Esophagus muscularis mucosa (tissue), 4 donors: ENCODE measurements at places on chromosomes 2 and 18.
A peak's percentile ranks its signal among the peaks of the same experiment; 100 is the strongest.

GRCh38 chr2:137220438-137220993 lies 455.2 kb downstream of the THSD7B start:
- DNase-seq, result no peak
- H3K4me3 ChIP-seq, result no peak overlapping the region
- no peaks in the 10 kb centered on the region for H3K27me3 ChIP-seq
- H3K27ac ChIP-seq, result no peak overlapping the region
- H3K4me1 ChIP-seq, result no peaks in the 10 kb centered on the region

DNA sequence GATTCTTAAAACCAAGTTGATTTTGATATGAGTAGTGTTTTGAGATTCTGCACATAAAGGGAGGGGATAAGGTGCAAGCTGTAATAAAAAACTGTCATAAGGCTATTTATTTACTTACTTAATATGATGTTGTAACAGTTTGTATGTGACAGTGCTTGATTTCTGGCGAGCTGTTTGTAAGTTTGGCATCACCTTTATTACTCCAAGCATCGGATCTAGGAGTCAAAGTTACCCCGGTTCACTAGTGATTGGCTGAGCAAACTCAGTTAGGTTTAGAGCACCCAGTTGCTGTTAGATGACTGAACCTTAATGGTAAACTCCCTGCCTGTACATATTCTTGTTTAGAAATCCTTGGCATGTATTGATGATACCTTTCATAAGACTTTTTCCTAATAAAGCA lies 16.1 kb downstream of the ZCCHC2 start:
- no peaks in the 10 kb centered on the region for H3K27me3 ChIP-seq
- no peaks in the 10 kb centered on the region for H3K4me1 ChIP-seq
- no peak for DNase-seq

- peak within 1 kb of the TSS; percentile 72 for H3K27ac ChIP-seq
- no peak for DNase-seq
- peaks cover 6% of the 10 kb centered on the region for H3K27me3 ChIP-seq
- peaks cover 20% of the 10 kb centered on the region for H3K4me1 ChIP-seq
Measured at GRCh38 chr18:80247393-80247841, at the start of gene PARD6G. PARD6G (minus strand) TSS chr18:80247514; CDS start chr18:80247348, 166 bp downstream.

DNA sequence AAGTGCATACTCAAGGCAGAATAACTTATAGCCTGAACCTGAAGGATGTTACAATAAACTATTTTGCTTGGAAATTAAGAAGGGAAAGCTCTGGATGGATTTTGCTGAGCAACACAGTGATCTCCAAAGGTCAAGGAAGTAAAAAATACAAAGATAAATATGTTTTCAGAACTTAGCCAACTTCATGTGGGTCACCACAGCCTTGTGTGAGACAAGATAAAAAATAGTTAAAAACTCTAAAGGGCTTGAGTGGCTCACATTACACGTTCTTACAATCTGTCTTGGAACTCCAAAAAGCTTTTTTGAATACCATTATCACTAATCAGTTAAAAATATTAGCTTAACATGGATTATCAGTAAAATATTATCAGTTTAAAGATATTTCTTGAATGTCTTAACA lies 28.9 kb upstream of the MTX2 start:
- no peaks in the 10 kb centered on the region for H3K4me1 ChIP-seq
- no peak overlapping the region for H3K27ac ChIP-seq
- peaks cover 5% of the 10 kb centered on the region for H3K27me3 ChIP-seq
- no peaks in the 10 kb centered on the region for H3K36me3 ChIP-seq
- no peak for DNase-seq

DNA sequence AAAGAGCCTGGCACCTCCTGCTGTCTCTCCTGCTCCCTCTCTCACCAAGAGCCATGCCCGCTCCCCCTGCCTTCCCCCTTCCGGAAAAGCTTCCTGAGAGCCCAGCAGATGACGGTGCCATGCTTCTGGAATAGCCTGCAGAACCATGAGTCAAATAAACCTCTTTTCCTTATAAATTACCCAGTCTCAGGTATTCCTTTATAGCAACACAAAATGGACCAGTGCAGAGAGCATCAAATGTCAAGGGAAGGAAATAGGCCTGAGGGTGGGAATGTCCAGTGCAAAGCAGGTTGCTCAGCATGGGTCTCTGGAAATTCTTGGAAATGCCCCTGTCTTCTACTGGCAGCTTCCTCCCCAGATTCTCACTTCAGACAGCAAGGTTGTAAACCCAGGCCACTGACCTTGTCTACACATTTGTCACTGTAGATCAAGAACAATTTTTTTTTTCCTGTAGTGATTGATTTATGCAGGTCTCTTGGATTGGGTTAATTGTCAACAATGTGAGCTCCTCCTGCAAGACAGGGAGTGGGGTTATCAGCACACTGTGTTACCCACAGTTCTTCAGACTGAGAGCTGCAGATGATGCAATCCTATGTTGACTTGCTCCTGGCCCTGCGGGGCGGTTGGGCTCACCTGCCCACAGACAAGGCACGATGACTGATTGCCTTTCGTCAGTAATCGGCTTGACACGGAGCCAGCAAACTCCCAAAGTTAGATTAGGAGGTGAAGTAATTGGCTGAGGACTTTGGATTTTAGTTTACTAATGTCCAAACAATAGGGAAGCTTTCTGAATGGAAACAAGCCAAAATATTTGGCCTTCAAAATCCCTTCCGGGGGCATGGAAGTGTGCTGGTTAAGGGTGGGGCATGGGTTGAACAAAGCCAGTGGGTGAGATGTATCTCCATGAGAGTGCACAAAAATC lies 5.4 kb upstream of the BOD1L2 start:
- no peak for DNase-seq
- H3K27me3 ChIP-seq, result no peaks in the 10 kb centered on the region
- no peaks in the 10 kb centered on the region for H3K4me1 ChIP-seq
- no peak overlapping the region for H3K27ac ChIP-seq
- no peaks in the 10 kb centered on the region for H3K36me3 ChIP-seq

- no peak overlapping the region for H3K4me3 ChIP-seq
- no peak for DNase-seq
- H3K27ac ChIP-seq, result no peak overlapping the region
- H3K27me3 ChIP-seq, result no peaks in the 10 kb centered on the region
- peaks cover 51% of the 10 kb centered on the region for H3K36me3 ChIP-seq
Measured at GRCh38 chr2:190904640-190905261, 24.1 kb downstream of the GLS start.

- DNase-seq, result no peak
- H3K4me3 ChIP-seq, result no peak overlapping the region
- peaks cover 44% of the 10 kb centered on the region for H3K4me1 ChIP-seq
- no peak overlapping the region for H3K27ac ChIP-seq
- no peaks in the 10 kb centered on the region for H3K36me3 ChIP-seq
Measured at GRCh38 chr2:181685150-181685688, 4.9 kb upstream of the NEUROD1 start.

DNA sequence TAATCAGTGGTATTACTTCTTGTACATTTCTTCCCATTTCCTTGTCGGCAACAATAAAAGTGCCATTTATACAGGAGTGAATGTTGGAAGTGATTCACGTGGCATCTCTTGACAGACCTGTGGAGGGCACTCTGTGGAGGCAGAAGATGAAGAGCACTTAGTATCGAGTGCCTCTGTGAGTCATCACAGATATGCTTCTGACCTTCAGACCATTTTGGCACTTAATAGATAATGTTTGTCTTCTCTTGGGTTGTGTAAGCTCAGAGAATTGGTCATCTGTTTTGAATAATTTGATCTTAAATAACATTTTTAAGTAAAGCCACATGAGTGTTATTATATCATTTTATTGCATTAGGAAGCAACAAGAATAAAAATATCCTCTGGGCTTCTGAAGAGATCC lies 305.5 kb downstream of the PTPRM start:
- no peak overlapping the region for H3K27ac ChIP-seq
- no peaks in the 10 kb centered on the region for H3K27me3 ChIP-seq
- H3K36me3 ChIP-seq, result no peaks in the 10 kb centered on the region
- peaks cover 26% of the 10 kb centered on the region for H3K4me1 ChIP-seq
- no peak overlapping the region for H3K4me3 ChIP-seq

DNA sequence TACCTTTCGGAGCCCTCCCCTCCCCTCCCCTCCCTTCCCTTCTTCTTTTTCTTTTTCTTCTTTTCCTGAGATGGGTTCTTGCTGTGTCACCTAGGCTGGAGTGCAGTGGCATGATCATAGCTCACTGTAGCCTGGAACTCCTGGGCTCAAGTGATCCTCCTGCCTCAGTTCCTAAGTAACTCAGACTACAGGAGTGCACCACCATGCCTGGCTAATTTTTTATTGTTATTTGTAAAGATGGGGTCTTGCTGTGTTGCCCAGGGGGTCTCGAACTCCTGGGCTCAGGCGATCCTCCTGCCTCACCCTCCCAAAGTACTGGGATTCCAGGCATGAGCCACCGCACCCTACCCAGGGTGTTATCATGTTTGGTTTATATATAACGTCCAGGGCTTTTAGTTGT lies 66.7 kb downstream of the ASB1 start:
- no peak overlapping the region for H3K27ac ChIP-seq
- no peaks in the 10 kb centered on the region for H3K36me3 ChIP-seq
- peak; percentile 55 for DNase-seq
- no peaks in the 10 kb centered on the region for H3K27me3 ChIP-seq
- no peaks in the 10 kb centered on the region for H3K4me1 ChIP-seq

- no peaks in the 10 kb centered on the region for H3K27me3 ChIP-seq
- DNase-seq, result no peak
- H3K36me3 ChIP-seq, result no peaks in the 10 kb centered on the region
- no peaks in the 10 kb centered on the region for H3K4me1 ChIP-seq
Measured at GRCh38 chr18:35095983-35096676, 54.9 kb downstream of the MAPRE2 start.

GRCh38 chr2:200212862-200213425 lies 93.5 kb upstream of the SPATS2L start:
- no peaks in the 10 kb centered on the region for H3K27me3 ChIP-seq
- H3K4me3 ChIP-seq, result no peak overlapping the region
- no peaks in the 10 kb centered on the region for H3K36me3 ChIP-seq
- no peaks in the 10 kb centered on the region for H3K4me1 ChIP-seq

GRCh38 chr2:112646791-112647689 lies 1.3 kb downstream of the SLC20A1 start:
- no peak for DNase-seq
- H3K4me3 ChIP-seq, result peak overlapping the region; percentile 90
- peaks cover 16% of the 10 kb centered on the region for H3K36me3 ChIP-seq
- peak overlapping the region; percentile 100 for H3K27ac ChIP-seq
- peaks cover 43% of the 10 kb centered on the region for H3K4me1 ChIP-seq

GRCh38 chr18:33653231-33653630 lies 75.2 kb downstream of the ASXL3 start:
- H3K27ac ChIP-seq, result no peak overlapping the region
- no peak for DNase-seq
- H3K4me3 ChIP-seq, result no peak overlapping the region
- peaks cover 10% of the 10 kb centered on the region for H3K4me1 ChIP-seq
- H3K36me3 ChIP-seq, result no peaks in the 10 kb centered on the region

- no peaks in the 10 kb centered on the region for H3K36me3 ChIP-seq
- no peak overlapping the region for H3K27ac ChIP-seq
- DNase-seq, result no peak
- no peak overlapping the region for H3K4me3 ChIP-seq
Measured at GRCh38 chr2:120675460-120676130, 60.1 kb upstream of the GLI2 start.

DNA sequence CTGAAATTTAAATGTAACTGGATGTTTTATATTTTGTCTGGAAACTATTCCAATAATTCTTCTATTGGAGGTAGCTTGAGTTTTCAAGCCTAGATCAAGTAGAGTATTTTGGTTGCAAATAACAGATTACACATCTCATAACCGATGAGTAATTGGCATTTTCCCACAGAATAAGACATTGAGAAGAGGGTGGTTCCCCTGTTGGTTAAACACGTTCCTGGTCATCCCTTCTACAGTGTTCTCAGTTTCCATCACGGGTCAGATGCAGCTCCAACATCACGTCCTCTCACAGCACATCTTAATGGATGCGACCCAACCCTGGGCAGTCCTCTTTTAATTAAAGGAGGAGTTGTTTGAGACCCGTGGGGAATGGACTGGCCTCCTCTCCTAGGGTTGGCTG lies 149.0 kb upstream of the ZNF516 start:
- H3K36me3 ChIP-seq, result no peaks in the 10 kb centered on the region
- DNase-seq, result no peak
- no peak overlapping the region for H3K4me3 ChIP-seq
- no peaks in the 10 kb centered on the region for H3K27me3 ChIP-seq

GRCh38 chr2:133952420-133952819 lies 301.5 kb upstream of the MGAT5 start:
- no peak overlapping the region for H3K27ac ChIP-seq
- H3K36me3 ChIP-seq, result no peaks in the 10 kb centered on the region
- H3K4me1 ChIP-seq, result peaks cover 16% of the 10 kb centered on the region
- no peak overlapping the region for H3K4me3 ChIP-seq
- no peaks in the 10 kb centered on the region for H3K27me3 ChIP-seq

- peaks cover 34% of the 10 kb centered on the region for H3K27me3 ChIP-seq
- no peak within 1 kb of the TSS for H3K4me3 ChIP-seq
- peaks cover 8% of the 10 kb centered on the region for H3K4me1 ChIP-seq
- DNase-seq, result no peak
- no peak within 1 kb of the TSS for H3K27ac ChIP-seq
Measured at GRCh38 chr18:57352271-57352701, at the start of gene ST8SIA3. ST8SIA3 (plus strand) TSS chr18:57352557; CDS start chr18:57352847, 290 bp downstream.

- peaks cover 25% of the 10 kb centered on the region for H3K4me1 ChIP-seq
- H3K36me3 ChIP-seq, result no peaks in the 10 kb centered on the region
- no peaks in the 10 kb centered on the region for H3K27me3 ChIP-seq
Measured at GRCh38 chr2:120108049-120108448, 95.2 kb downstream of the EPB41L5 start.

GRCh38 chr2:163259489-163259888 lies 420.9 kb upstream of the KCNH7 start:
- no peaks in the 10 kb centered on the region for H3K36me3 ChIP-seq
- no peak for DNase-seq
- no peak overlapping the region for H3K4me3 ChIP-seq
- H3K27me3 ChIP-seq, result no peaks in the 10 kb centered on the region

- H3K4me3 ChIP-seq, result no peak overlapping the region
- DNase-seq, result no peak
- H3K27ac ChIP-seq, result peak overlapping the region; percentile 50
- H3K4me1 ChIP-seq, result peaks cover 19% of the 10 kb centered on the region
Measured at GRCh38 chr2:144430722-144431391, 89.1 kb downstream of the ZEB2 start.

DNA sequence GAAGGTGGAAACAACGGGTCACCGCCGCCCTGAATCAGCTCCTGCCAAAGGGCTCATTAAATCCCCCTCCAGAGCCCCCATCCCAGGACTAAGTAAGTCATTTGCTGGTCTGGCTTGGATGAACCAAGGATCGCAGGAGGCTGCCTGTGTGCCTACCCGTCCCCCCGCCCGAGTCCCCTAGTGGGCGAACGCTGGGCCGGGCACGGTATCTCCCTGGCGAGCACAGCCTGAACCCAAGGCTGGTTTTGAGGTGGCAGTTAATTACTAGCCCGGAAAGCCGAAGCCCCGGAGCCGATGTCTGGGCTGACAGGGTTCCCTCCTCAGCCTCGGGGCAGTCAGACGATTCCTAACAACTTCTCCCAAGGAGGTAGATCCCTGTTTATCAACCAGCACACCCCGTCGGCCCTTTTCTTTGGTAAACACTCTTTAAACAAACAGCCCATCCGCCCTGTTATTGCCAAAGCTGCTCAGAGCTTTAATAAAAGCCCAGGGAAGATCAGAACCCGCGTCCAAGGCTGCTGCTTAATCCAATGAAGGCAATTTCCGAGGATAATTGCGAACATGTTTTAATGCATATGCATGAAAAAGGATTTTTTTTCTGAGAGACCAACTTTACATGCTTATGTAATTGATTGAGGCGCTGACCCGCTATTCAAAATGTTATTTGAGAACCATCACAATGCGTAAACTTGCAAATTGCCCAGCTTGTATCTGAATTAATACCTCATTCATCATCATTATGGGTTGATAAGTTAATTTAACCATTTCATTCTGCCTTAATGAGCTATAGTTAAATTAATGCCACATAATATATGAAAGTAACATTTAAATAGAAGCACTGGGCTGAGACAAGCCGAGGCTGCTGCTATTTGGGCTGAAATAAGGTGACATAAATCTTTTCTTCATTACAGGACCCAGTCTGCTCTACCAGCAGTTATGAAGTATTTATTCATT lies 10.5 kb downstream of the EVX2 start:
- peaks cover 100% of the 10 kb centered on the region for H3K27me3 ChIP-seq
- H3K4me3 ChIP-seq, result no peak overlapping the region
- H3K36me3 ChIP-seq, result no peaks in the 10 kb centered on the region
- H3K27ac ChIP-seq, result no peak overlapping the region
